ENCODE measurements at places on chromosomes 1 and 21.

- no peak for DNase-seq
These were observed 28.4 kb downstream of the CHML start for GRCh38 chr1:241611736-241612135.

DNA sequence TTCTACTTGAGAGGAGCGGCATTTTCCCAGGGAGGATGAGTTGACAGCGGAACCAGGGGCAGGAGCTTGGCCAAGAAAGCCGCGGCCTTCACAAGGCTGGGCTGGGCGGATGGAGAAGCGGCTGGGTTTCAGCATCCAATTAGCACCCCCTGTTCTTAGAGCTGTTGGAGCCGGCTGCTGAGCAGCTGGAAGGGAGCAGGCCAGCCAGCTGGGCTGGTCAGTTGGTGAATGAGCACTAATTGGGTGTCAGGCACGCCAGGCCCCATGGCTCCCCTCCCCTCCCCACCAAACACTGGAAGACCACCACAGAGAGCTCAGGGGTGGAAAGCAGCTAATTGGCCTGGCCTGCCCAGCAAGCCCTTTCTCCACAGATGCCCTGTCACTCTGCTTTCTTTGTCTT is 245.6 kb downstream of the RRAGC start:
- DNase-seq = no peak

DNA sequence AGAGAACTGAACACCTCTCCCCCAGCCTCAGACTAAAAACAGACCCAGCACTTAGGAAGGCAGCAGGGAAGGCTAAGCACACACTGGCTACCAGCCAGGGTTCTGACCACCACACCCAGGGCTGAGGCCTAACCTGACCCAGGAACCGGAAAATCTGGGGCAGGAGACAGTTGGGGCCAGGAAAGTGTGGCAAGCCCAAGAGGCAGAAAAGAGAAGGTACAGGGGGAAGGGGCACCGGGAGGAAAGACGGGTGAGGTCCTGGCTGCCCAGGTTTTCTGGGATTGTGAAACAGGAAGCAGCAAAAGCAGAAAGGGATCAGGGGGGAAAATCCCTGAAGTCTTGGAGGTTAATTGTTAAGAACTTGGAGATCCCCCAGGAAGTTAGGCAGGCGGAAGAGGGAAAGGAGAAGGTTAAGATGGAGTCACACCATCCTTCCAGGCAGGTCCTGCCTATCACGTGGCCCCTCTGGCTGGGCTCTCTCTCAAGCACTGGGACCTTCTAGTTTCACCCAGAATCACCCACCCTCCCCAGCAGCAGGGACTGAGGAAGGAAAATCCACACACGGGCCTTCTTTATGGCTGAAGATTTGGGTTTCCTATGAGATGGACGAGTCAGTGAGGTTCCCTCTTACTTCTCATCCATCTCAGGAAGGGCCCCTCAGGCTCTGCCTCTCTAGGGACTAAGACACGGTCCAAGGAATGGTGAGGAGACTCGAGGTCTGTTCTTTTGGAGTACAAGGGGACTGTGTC is 2.6 kb downstream of the HDGF start:
- DNase-seq = no peak

DNA sequence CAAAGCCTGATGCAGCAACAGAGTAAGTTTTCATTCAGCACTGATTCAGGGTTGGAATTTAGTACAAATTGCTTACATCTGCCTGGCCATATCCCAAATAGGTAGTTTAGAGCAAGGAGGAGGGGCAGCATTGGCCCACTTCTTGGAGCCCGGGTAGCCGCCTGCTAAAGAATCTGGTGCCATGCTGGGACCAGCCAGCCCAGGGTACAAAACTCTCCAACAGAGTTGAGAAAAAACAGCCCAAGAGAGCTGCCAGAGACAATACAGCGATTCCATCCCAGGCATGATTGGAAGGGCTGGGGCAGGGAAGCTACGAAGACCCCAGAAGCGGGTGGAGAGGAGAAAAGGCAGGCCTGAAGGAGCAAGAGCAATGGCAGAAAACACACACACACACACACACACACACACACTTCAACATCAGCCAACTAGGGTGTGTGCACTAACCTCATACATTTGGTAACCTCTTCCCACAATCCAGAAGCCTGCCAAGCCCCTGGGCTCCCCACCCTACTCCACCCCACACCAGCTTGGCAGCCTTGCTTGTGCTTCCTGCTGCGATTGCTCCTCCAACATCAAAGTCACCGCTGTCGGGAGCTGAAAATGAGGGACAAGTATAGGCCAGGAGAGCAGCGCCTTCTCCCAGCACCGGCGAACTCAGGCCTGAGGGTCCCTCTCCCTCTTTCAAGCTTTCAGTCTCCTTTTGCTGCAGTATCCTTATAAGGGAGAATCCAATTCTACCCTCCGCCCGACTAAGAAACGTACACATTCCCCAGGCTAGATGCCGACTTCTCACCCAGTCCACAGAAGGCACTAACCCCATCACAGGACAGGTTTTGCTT is 1.2 kb downstream of the PIK3C2B start:
- peak; percentile 49 for DNase-seq

DNA sequence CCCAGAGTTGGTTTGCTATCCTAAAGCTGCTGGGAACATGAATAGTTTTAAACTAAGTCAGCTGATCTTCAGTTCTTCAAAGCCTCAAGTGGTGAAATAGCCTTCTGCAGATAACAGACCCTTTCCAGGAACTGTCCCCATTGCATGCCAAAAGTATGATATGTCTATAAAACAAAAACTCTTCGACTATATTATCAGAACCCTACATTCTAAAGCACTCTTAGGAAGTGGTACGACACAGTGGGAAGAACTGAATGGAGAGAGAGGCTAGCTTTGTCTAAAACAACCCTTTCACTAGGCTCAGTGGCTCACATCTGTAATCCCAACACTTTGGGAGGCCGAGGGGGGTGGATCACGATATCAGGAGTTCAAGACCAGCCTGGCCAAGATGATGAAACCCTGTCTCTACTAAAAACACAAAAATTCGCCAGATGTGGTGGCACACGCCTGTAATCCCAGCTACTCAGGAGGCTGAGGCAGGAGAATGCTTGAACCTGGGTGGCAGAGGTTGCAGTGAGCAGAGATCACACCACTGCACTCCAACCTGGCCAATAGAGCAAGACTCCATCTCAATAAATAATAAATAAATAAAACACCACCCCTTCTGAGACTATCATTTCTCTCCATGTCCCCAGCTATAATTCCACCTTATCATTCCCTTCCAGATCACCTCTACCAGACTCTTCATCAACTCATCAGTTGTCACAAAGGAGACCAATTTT is 2.2 kb upstream of the FRRS1 start:
- no peak for DNase-seq

DNA sequence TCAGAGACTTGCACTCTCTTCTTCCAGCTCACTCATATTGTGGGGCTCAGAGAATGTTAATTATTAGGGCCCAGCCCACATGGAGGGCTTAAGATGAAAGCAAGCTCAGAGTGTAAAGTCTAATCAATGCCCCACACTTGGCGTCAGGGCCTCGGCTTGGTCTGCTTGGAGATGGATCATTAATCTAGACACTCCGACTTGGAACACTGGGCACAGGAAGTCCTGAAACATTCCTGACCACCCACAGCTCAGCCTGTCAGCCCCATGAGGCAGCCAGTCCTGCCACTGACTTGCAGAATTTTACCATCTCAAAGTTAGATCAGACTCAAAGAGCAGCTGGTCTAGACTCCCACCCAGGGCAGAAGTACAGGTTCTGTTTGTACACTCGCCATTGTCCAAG is 69.8 kb upstream of the TRABD2B start:
- DNase-seq = no peak

DNA sequence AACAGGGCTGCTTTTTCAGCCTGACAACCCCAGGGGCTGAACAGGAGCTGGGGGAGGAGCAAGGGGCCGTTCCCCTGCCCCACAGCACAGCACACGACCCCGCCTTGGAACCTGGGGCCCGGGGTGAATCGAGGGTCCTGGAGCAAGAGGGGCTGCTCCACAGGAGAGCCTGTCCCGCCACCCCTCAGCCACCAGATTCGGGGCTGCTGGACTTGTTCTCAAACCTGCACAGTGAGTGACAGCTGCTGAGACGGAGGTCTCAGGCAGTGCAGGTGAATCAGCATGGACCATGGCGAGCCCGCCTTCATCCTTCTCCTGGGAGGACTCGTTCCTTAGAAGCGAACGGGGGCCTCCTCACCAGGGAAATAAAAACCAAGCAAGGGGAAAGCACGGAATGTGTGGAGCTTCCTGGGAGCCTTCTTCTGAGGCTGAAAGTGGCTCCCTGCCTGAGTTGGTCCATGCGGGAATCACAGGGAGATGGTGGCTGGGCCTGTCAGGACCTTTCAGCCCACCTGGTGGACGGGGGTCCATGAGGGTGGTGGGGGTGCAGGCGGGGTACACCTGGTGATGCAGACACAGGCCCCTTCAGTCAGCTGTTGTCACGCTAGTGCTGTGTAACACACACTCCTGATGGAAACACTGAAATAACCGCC is 125.4 kb downstream of the SIK1 start:
- DNase-seq = no peak

DNA sequence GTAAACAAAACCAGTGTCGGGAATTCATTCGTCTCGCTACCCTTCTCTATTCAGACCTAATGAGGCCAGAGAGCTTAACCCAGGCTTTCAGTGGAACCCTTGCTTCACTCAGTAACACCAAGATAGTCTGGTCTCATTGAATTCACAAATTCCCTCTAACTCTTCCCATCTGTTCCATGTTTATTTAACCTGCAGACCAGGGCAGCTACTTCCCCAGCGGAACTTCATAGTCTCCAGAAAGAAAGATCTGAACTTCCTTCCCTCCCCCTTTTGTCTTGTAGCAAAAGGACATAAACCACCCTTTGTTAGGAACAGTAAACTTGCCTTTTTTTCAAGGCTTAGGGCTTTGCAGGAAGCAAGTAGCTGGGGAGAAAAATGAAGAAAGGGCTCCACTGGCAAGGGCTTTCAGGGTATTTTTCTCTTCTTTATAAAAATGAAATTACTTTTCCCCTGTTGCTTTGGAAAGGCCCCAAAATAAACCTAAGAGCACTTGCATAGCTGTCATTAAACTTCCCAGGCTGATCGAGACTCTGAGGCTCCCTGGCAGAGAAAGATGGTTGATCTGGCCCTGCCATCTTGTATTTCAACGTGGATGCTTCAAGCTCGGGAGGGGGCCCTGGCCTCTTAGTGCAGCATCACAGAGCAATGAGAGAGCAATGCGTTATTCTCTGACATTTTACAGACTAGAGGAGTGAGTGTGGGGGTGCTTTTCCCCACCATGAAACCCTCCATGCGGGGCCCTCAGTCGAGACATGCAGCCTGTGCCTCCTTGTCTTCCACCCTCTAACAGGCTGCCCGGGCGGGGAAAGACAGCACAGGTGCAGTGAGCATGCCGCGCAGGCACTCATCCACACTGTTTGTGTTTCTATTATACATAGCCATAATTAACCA is 30.0 kb downstream of the MIS18A start:
- DNase-seq = no peak

GRCh38 chr21:45845770-45846090 is 135.8 kb upstream of the COL6A1 start:
- no peak for DNase-seq

DNA sequence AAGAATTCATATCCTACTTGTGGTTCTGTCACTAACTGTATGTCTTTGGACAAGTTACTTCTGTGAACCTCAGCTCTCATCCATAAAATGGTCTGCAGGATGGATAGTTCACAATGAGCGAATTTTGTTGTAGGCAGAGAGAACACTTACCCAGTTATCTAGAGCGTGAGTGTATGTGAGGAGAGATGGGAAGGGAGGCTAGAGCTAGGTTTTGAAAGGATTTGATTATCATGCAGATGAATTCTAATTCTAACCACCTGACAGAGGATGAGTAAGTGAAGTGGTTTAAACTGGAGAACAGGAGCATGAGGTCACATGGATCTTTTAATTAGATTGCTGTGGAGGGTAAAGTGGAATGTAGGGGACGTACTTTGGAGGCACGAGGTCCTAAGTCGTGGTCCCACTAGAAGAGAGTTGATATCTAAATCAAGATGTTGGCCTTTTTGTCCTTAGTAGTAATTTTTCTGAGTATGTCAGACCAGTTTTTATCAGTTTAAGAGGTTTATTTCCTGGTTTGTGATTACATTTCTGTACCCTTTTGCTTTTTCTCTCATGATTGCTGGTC is 5.0 kb downstream of the SUCO start:
- no peak for DNase-seq

DNA sequence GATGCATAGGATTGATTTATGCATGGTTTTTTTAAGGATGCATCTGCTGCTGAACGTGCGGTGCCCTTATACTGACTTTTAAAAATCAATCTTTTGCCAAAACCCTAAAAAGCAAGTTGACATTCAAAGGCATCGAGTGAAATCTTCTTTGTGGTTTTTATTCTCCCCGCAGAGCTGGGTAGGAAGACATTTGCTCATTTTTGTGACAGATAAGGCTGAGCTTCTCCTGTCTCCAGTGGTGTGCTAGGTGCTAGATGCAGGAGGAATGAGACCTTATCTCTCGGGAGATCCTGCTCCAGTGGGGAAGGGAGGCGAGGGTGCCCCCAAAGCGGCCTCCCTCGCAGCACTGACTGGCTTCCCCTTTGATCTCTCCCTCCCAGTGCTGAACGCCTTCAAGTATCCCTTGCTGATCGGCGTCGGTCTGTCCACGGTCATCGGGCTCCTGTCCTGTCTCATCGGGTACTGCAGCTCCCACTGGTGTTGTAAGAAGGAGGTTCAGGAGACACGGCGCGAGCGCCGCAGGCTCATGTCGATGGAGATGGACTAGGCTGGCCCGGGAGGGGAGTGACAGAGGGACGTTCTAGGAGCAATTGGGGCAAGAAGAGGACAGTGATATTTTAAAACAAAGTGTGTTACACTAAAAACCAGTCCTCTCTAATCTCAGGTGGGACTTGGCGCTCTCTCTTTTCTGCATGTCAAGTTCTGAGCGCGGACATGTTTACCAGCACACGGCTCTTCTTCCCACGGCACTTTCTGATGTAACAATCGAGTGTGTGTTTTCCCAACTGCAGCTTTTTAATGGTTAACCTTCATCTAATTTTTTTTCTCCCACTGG is 14.9 kb upstream of the CD101 start:
- DNase-seq = no peak

- DNase-seq = no peak
These were observed 19.0 kb downstream of the CYB5RL start for GRCh38 chr1:54180701-54181360.

- DNase-seq = no peak
These were observed 29.8 kb downstream of the ZYG11B start for GRCh38 chr1:52756020-52756419.

GRCh38 chr1:68800182-68800581 is 303.3 kb upstream of the DEPDC1 start:
- DNase-seq = no peak

All from occipital lobe (tissue), 3 donors.